ENCODE measurements at places on chromosomes 4 and X.

GRCh38 chrX:18792828-18793227 is 85.4 kb downstream of the PPEF1 start:
- no peak for DNase-seq

DNA sequence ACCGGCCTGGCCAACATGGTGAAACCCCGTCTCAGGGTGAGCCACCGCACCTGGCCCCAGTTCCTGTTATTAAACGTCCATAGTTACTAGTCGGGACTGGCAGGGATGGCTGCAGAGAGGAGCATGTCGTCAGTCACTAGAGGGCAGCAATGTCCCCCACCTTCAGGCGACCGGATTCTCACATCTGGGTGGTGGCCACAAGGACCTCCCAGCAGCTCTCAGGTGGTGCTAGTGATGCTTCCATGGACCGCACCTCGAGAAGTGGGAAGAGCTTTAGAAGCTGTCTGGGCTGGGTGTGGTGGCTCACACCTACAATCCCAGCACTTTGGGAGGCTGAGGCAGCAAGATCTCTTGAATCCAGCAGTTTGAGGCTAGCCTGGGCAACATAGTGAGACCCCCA is 13.3 kb upstream of the IL3RA start:
- DNase-seq = no peak

- DNase-seq = no peak
Measured at GRCh38 chrX:19673375-19674040, 158.2 kb upstream of the MAP3K15 start.

DNA sequence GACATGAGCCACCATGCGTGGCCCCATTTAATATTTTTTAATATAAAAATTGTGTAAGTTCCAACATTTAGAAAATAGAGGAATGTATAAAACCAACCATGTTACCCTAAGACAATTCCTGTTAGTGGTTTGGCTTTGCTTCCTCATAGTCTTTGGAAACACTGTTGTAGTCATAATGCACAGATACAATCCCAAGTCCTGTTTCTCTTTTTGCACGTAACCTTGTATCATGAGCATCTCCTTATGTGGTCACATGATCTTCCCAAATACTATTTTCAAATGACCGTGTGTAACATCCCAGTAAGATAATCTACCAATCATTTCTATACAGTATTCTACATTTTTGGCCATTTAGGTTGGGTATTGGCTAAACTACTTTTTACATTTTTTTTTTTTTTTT is 13.9 kb upstream of the RHOH start:
- no peak for DNase-seq

DNA sequence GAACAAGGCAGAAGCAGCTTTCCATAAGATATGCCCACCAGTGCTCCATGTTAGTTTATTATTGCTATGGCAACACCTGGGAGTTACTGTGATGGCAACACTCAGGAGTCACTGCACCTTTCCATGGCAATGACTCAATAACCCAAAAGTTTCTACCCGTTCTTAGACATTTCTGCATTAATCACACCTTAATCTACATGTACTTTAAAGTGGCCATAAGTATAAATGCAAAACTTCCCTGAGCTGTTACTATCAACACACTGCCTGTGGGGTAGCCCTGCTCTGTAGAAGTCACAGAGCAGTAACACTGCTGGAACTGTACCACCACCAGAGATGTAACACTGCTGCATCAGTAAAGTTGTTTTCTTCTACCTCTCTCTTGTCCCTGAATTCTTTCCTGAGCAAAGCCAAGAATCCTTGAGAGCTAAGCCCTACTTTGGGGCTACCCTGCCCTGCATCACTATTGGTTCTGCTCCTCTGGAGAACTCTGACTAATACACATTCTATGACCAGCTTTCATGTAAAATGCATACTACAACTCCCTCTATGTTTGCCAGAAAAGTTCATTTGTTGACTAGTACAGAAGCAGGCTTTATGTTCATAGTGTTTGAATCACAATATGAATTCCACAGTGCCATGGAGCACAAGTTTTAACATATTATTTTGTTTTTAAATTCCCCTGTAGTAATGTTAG is 43.5 kb upstream of the GPR174 start:
- no peak for DNase-seq

DNA sequence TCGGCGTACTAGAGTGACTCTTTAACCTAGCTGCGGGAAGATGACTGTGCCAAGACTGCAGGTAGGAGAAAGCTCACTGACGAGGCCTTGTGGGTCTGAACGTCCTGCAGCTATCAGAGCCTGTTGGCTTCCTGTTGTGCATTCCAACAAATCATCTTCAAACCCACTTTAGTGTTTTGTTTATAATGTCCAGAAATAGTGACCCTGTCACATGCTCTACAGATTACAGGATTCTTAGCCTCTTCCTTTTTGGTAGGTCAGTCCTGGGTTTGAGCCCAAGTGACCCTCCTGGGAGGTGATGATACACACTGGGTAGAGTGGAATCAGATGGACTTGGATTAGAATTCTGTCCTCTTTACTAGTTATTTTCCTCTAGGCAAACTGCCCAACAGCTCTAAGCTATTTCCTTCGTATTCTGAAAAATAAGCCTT is 33.2 kb downstream of the HTT start:
- no peak for DNase-seq

DNA sequence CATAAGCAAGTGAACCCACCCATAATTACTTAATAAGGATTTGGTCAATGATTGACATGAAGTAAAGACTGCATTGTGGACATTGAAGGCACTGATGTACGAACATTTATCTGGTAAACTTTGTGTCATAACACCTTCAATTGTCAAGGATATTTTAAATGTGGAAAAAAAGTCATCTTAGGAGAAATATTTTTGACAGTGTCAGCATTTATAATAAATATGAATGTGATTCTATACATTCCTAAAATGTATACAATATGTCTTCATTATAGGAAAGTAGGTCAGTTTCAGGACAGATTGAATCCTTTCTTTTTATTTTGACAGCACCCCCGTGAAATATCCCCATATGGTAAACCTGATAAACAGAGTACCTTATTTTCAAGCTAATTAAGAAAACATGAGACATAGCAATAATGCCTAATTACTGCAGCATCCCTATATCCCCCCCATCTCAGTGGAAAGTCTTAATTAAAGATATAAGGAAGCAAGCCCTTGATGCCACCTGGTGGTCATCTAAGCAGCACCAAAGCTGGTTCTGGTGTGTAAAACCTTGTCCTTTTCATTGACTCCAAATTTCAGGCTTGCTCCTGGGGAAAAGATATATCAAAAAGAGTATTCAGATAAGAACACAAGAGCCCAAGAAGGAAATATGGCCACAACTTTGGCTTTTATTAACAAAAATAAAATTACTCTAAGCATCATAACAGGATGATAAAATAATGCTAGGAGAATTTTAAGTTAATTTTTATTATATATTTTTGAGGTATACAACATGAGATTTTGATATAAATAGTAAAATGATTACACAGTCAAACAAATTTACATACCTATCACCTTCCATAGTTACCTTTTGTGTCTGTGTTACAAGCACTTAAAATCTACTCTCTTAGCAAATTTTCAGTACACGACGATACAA is 379.7 kb downstream of the TLL1 start:
- no peak for DNase-seq

DNA sequence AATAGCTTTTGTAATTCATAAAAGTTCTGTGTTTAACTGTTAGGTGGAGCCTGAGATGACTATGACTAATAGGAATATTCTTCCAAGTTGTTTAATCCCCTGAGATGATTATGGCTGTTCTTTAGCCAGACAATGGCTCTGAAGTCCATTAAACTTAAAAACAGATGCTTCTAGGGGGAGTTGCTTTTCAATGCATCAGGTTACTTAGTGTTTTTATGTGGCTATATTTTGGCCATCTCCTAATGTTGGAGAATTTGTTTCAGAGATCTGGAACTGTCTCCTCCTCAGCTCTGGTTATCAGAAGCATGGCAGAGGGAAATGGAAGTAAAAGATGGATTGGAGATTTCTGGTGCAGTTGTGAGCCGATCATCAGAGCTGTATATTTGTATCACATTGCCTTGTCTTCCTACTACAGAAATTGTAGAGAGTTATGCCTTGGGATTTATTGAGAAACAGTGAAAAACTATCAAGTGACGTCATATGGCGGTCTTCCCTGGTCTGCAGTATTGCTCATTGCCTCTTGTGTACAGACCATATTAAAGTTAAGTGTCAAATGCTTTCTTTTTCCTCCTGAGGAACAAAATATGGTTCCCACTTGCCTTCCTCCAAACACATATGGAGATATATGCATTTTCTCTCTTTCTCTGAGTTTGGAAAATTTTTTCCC is 29.8 kb downstream of the SGMS2 start:
- no peak for DNase-seq

GRCh38 chrX:23855569-23855968 is 52.2 kb downstream of the APOO start:
- no peak for DNase-seq

GRCh38 chr4:1265351-1265750 is 16.4 kb upstream of the CTBP1 start:
- DNase-seq = no peak

DNA sequence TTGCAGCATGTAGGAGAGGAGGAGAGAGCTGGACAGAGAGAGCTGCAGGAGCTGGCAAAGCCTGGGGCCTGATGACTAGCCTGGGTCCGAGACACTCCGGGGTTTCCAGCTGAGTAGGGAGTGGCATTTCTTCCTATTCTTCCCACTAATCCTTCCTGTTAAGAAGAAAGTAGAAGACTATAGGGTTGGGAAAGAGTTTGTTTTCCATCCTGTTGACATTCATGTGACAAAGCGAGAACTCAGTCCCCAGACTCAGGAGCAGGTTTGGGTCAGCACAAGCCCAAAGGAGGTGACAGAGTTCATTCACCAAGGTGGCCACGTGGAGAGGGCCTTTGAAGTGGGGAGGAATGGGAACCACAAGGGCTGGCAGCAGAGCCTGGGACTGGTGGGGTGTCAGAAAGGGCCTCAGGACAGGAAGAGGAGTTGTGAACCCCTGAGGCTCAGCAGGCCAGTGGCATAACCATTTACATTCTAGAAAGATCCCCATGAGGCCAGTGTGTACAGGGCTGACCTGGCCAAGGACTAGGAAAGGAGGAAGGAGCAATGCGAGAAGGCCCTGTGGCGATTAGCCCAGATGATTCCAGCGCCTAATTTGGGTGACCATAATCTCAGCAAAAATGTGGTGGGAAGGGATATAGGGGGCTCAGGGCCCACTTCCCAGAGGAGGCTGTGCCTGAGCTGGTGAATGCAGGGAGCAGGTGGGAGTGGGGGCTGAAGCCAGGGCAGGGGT is 3.3 kb upstream of the HAUS3 start:
- DNase-seq = no peak

- DNase-seq = no peak
Measured at GRCh38 chr4:168859888-168860694, 150.0 kb downstream of the CBR4 start.

DNA sequence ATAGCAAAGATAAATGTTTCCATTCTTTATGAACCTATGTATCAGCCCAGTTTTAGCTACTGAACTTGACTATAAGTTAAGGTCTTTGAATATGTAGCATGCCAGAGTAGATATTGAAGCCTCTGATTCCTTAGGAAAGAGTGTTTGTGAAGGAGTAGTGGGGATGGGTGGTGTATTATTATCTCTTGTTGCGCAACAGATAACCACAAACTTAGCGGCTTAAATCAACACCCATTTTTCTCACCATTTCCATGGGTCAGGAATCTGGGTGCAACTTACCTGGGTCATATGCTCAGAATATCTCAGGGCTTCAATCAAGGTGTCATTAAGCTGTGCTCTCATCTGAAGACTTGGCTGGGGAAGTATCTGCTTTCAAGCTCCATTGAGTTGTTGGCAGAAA is 251.4 kb upstream of the PUDP start:
- no peak for DNase-seq

GRCh38 chr4:54102531-54103106 is 2.7 kb downstream of the GSX2 start:
- no peak for DNase-seq

DNA sequence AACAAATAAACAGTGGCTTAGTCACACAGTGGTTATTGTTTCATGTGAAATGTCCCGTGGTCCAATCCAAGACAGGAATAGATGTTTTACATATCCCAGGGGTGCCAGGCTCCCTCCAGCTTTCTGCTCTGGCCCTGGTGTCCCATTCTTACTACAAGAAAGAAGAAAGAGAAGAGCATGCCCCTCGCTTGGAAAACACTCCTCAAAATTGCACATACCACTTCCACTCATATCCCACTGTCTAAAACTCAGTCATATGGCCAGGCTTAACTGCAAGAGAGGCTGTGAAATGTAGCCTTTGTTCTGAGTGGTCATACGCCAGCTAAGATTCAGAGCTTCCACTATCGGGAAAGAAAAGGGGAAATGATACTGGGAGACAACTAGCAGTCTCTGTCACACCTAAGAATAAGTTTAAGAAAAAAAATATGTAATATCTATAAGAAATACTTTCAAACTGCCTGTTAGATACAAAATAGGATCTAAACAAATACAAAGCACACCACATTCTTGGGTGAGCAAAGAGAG is 306.8 kb upstream of the FAM241A start:
- DNase-seq = no peak

GRCh38 chr4:84913176-84913575 is 53.3 kb downstream of the WDFY3 start:
- DNase-seq = no peak

DNA sequence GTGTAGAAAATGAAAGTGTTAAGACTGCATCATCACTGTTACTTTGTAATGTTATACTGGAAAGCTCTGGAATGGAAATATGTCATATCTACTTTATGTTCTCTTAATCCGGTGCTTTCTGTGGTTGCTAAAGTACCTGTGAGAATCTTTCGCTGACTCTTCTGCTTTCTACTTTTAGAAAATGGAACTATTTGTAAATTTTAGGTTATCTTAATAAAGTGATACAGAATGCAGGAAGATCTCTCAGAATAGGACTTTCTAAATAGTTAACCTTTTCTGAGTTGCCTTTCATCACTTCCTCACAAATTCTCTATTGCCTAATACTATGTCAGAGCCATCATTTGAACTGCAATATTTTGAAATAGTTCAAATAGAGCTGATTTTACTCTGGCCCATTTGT is 69.3 kb downstream of the BMP2K start:
- no peak for DNase-seq

- DNase-seq = no peak
Measured at GRCh38 chr4:86563416-86563815, 30.7 kb upstream of the PTPN13 start.

DNA sequence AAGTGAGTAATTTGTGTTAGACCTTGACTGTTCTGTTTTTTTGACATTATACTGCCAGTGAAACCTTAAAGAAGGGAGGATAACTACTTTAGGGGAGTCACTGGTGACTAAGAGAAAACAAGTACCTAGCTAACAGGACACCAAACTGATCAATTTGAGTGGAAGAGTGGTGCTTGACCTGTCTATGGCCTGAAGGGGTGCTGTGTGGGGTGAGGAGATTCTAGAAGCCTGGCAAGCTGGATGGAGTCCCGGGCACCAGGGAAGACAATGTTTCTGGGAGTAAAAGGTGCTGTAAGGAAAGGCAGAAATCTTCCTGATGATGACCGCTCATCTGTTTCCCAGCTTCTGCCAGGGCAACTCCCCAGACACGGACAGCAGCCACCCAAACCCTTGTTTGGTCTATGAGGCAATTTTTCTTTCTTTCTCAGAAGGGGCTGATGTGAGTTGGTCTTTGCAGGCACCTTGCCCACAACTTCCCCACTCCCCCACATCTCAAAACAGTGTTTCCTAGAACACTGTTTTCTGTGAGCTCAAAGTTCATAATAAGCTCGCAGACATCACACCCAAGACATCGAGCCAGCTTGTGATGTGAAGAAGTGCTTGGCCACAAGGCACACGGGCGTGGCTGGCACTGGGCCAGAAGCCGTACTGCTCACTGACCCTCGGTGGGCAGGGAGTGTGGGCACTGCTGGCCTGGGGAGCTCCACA is 4.6 kb downstream of the TXK start:
- DNase-seq = no peak
